ENCODE measurements at places on chromosomes 3 and 15. TPM values are rescaled to one million over a fixed set of nuclear protein-coding genes. Genes with fewer than 3 reads are reported as not detected.
A peak's percentile ranks its signal among the peaks of the same experiment; 100 is the strongest.

GRCh38 chr3:122103821-122104514 is 48.8 kb downstream of the CD86 start:
- no peak for DNase-seq

DNA sequence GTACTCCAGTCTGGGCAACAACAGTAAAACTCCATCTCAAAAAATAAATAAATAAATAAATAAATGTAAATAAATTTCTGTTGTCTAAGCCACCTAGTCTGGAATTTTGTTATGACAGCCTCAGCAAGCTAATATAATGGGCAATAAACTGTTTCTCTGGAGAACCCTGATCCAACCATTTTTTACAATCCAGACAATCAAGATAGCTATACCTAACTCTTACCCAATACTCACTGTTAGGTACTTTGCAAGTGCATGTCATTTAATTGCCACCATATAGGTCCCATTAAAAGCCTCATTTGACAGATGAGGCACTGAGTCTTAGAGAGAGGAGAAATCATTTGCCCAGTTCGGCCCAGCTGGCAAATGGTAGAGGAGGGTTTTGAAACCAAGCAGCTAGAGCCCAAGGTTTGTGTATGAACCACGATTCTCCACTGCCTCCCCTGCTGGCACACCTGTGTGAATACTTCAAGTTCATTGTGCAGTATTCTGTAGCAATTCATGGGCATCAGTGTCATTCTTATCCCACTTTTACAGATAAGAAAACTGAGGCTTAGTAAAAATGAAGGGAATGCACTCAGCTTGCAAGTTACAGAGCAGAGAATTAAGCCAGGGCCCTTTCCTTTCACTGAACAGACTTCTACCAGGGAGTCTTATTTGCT is 107.0 kb upstream of the UBE2E1 start:
- no peak for DNase-seq

DNA sequence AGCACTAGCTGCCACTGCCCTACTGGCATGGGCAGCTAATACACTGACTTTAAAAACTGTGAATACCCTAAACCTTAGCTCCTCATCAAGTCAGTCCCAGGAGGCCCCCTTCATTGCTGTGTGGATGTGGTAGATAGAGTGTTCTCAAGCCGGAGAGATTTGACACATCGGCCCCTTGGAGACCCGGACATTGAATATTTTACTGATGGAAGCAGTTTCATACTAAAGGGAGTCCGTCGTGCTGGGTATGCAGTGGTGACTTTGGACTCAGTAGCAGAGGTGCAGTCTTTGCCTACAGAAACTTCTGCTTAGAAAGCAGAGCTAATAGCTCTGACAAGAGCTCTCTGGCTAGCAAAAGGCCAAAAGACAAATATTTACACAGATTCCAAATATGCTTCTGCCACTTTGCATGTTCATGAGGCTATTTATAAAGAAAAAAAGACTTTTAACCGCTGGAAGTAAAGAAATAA is 17.5 kb downstream of the CCR4 start:
- DNase-seq: no peak

- DNase-seq: peak; percentile 73
Observed at GRCh38 chr3:192514081-192514753, 213.1 kb downstream of the FGF12 start.

GRCh38 chr3:186421946-186422345 is 59.9 kb upstream of the DGKG start:
- no peak for DNase-seq

GRCh38 chr15:64800476-64800875 is 25.0 kb downstream of the PIF1 start:
- no peak for DNase-seq

DNA sequence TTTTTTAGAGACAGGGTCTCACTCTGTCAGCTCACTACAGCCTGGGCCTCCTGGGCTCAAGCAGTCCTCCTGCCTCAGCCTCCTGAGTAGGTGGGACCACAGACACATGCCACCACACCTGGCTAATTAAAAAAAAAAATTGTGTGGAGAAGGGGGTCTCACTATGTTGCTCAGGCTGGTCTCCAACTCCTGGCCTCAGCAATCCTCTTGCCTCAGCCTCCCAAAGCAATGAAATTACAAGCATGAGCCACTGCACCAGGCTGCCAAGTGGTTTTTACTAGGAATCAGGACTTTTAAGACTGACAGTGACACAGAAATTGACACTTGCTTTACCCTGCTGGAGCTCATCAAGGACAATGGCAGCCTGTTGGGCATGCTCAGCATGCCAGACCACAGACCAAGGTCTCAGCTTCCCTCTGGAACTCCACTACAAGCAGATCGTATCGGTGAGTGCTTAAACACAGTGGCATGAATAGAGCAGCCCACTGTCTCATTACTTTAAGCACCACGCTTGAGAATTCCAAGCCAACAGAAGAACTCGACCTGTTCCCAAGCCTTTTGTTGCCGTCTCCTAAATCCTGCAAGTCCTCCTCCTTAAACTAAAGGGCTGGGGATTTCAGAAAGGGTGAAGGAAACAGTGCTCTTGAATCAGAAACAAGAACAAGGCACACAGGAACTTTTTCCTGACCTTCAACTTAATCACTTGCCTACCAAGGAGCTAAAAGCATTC is 41.4 kb downstream of the EOMES start:
- no peak for DNase-seq

DNA sequence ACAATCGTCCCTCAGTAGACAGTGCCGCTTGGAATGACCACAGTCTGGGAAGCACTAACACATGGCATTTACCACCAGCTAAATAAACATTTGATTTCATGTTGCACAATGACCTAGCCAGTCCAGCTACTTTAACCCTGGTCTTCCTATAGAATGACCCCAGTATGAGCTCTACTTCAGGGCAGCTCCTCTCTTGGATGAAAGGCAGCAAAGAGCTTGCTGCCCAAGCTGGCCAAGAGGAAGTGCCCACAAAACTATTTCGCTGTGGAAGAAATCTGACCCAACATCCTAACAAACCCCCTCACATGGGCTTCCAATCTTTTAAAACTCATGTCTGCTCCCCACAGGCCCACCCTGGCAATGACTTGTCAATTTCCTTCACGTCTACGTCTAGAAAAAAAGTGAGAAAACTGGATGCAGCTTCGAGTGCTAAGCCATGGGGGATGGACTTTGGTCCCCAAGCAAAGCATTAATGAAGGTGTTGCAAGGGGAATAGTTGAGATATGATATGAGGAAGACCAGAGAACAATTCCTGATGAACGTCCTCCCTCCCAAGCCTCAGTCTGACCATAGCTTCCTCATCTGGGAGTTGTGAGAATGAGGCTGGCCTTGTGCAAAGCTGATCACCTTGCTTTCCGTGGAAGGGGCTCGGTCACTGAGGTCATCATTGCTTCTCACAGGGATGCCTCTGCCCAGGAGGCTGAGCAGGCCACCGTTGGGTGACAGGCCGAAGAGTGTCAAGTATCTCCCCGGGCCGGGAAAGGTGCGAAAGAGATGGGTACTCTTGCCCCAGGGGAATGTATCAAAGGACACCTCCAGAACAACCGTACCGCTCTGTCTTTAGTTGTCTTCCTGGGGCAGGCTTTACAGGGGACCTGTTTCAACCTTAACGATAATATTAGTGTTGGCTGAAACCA is 964 bp downstream of the SLC25A20 start:
- DNase-seq: peak; percentile 22

DNA sequence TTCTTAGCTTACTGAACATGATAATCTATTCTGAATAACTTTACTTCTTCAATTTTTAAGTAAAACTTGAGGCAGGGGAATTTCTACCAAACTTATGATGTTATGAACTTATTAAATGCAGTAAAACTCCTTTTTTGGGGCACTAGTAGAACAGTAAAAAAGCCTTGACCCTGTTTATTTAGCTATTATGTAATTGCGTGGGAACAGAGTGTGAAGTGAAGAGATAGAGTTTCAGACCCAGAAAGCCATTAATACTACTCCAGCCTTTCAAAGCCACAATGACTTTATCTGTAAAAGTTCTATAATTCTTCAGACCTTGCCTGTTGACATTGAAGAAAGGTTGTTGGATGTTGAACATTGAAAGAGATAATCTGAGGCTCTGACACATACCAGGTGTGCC is 638.8 kb upstream of the GRM7 start:
- no peak for DNase-seq

DNA sequence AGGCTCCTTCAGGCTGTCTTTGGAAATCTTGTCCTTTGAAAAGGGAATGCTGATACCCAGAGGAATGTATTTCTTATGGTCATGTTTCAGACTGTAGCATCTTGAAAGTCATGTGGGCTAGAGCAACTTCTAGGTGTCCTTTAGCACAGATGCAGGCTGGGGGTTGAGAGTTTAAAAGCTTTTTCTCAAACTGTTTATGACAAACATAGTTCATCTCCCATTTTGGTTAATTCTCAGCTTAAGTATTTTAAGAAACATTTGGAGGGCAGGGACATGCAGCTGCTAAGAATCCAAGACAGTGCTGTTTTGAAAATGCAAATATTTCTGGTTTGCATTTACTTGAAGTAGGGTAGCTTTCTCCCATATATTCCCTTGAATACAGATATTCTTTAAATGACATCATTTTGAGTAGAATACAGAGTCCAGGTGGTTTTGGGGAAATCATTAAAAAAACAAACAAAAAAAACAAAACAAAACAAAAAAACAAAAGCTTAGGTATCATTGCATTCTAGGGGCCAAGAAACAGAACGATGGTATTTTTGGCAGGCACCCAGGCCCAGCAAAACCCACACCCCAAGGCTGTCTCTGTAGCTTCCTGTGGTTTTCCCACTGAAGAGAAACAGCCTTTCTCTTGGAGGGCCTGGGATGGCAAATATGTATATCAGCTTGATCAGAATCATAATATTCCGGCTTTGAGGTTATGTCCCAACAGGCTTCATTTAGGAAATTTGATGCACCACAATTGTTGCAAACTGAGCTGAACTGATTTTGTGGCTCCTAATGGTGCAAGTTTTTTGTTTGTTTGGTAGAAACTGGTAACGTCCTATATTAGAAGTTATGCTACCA is 120.0 kb downstream of the ATG7 start:
- no peak for DNase-seq

GRCh38 chr3:963755-964154 is 129.1 kb upstream of the CNTN6 start:
- no peak for DNase-seq

- no peak for DNase-seq
Observed at GRCh38 chr15:50128266-50128665, 9.2 kb upstream of the ATP8B4 start.

DNA sequence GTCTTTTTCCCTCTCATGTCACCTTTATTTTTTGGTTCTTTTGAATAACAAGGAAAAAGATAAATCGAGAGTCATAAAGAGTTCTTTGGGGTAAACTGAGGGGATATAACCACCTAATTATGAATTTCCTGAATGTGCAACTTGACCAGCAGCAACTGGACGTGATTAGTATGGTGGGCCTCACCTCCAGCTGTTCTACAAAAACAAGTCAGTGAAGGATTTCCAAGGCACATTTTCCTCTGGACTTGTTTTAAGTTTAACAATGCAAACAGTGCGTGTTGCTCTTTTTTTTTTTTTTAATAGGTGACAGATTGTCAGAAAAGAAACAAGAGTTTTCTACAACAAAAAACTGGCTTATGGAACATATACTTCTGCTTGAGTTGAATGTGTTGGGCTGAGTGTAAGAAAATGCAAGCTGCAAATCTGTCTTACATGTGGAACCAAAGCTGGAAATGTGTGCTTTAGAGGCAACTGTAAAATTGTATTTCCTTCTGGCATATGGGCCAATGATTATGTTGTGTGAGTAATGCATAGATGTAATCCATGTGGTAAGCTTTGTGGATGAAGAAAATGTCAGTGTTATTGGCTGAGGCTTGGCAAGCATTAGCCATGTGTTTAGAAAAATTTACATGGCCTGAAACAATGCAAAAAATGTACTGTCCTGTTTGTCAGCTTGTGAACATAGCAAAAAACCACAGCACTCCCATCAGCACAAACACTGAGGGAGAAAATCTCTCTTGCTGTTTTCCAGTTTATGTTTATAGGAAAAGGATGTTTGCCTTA is 44.5 kb upstream of the FNDC3B start:
- DNase-seq: no peak

DNA sequence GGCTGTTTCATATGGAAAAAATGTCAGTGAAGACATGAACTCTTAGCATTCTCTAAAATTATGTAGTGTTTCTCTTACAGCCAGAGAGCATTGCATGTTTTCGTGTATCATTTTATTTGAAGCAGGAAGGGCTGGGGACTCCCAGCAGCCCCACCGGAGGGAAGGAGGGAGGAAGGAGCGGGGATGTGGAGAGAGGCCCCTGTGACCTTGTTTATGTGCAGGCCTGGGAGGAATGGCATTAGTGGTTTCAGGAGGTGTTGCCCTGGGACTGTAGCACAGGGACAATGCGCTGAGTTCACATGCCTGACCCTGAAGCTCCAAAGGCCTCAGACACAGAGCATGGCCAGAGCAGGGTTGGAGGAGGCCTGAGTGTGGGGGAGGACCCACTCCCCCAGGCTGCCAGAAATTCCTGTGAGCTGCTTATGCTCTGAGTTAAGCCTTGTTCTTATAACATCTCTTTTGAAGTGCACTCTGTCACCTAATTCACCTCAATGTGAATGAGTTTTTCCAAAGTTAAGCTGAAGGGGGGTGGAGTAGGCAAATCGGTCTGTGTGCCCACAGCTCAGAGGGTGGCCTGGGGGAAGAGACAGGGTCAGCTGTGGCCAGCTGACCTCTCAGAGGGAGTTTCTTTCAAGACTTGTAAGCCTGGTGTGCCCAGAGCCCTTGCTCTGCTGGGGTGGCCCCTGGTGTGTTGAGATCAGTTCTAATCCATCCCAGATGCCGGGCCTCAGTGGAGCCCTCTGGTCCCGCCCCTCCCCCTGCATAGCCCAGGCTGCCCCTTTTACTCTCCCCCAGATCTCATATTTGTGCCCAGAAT is 3.9 kb upstream of the RNU6-1 start:
- DNase-seq: no peak

The CFAP100 gene
- not detected for total RNA-seq

The SNAPC5 gene
- 9.7 TPM for total RNA-seq

The AGBL1 gene
- not detected for total RNA-seq

The TBC1D21 gene
- not detected for total RNA-seq

The P2RY13 gene
- total RNA-seq: 1.2 TPM

The NCEH1 gene
- 6.2 TPM for total RNA-seq

The ADPRH gene
- 6.3 TPM for total RNA-seq

The RHOV gene
- total RNA-seq: 8.4 TPM

Measured in pancreas (tissue), 10 donors.